Naive B cell (primary cell): ENCODE measurements at places on chromosomes 13 and 19.
A peak's percentile ranks its signal among the peaks of the same experiment; 100 is the strongest.

- no peak for DNase-seq
Observed at GRCh38 chr19:49953416-49953815, 7.6 kb downstream of the SIGLEC11 start.

- peak; percentile 19 for DNase-seq
Observed at GRCh38 chr13:46995874-46996273, 99.0 kb upstream of the HTR2A start.

- DNase-seq: no peak
Observed at GRCh38 chr19:338421-338820, 6.2 kb downstream of the MIER2 start.

DNA sequence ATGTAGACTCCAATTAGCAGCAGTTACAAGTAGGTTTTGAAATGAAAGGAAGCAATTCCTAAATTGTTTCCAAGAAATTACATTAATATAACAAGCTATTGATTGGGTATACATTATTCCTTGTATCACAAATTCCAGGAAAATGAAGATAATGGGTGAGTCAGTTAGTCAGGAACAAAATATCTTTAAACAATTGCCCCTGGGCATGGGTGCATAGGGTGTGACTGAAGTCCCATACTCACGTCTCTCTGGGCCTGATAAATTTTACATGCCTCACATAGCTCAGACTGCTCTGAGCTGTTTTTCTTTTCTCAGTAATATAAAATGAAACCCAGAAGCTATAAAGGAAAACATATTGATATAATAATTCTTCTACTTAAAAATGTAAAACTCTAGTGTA is 87.8 kb downstream of the FNDC3A start:
- no peak for DNase-seq

GRCh38 chr13:22198001-22198400 is 527.1 kb downstream of the FGF9 start:
- DNase-seq: no peak

DNA sequence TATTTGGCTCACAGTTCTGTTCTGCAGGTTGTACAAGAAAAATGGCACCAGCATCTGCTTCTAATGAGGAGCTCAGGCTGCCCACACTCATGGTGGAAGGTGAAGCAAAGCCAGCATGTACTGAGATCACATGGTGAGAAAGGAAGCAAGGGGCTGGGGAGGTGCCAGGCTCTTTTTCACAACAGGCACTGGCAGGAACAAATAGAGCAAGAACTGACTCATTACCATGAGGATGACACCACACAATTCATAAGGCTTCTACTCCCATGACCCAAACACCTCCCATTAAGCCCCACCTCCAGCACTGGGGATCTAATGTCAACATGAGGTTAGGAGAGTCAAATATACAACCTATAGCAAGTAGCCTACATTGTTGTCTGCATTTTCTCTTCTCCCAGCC is 522.6 kb downstream of the RFC3 start:
- DNase-seq: no peak

- no peak for DNase-seq
Observed at GRCh38 chr19:15666883-15667282, 6.0 kb upstream of the CYP4F12 start.

GRCh38 chr19:55255618-55256423 is 3.0 kb downstream of the PPP6R1 start:
- DNase-seq: peak; percentile 39

DNA sequence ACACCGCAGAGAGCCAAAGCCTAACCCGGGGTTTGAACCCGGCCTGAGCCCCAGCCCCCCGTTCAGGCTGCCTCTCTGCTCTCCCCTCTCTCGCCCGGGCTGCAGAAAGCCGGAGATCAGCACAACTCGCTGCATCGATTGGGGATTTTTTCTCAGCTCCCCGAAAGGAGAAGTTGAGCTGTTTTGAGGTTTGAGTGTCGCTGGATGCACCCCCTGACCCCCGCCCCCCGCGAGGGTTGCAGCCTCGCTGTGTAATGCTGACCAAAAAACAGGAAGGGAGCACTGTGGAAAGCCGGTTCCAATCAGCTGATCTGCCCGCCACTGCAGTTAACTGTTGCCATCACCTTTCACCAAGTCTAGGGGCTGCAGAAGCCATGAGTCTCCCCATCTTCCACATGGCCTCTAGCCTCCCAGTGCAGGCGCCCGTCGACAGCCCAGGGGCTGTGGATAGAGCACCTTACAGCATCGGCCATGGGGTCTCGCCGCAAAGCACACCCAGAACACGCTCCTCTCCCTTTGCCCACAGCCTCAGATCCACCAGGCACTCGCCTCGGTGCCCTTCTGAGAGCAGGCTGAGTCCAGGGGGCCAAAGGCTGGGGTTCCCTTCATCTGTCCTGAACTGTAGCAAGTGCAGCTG is 34.5 kb downstream of the MYO9B start:
- DNase-seq: peak; percentile 95

GRCh38 chr13:69980799-69981198 is 126.8 kb upstream of the ATXN8OS start:
- no peak for DNase-seq

- no peak for DNase-seq
Observed at GRCh38 chr13:24251525-24251924, 57.9 kb upstream of the C1QTNF9 start.

DNA sequence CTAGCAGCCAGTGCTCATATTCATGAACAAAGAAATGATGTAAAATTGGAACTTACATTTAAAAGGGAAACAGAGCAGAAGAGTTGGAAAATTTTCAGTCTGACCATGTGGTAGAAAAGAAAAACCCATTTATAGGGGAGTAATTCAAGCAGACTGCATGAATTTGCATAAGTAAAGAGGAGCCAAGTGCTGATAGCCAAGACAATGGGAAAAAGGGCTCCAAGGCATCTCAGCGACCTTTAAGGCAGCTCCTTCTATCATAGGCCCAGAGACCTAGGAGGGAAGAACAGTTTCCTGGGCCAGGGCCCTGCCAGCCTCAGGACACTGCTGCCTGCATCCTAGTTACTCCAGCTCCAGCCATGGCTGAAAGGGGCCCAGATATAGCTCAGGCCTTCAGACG is 7.5 kb downstream of the DNAJC3 start:
- DNase-seq: no peak

- DNase-seq: no peak
Observed at GRCh38 chr19:7410946-7411345, 62.2 kb downstream of the ARHGEF18 start.

- DNase-seq: no peak
Observed at GRCh38 chr13:67023130-67023876, 206.8 kb downstream of the PCDH9 start.

GRCh38 chr19:58350871-58351557 is 2.3 kb downstream of the A1BG start:
- DNase-seq: no peak

GRCh38 chr19:50908336-50908735 is 2.9 kb downstream of the KLK4 start:
- DNase-seq: no peak

- no peak for DNase-seq
Observed at GRCh38 chr19:55146078-55146704, 2.8 kb downstream of the TNNT1 start.

GRCh38 chr19:38792250-38793111 is 3.5 kb downstream of the LGALS7B start:
- peak; percentile 37 for DNase-seq

DNA sequence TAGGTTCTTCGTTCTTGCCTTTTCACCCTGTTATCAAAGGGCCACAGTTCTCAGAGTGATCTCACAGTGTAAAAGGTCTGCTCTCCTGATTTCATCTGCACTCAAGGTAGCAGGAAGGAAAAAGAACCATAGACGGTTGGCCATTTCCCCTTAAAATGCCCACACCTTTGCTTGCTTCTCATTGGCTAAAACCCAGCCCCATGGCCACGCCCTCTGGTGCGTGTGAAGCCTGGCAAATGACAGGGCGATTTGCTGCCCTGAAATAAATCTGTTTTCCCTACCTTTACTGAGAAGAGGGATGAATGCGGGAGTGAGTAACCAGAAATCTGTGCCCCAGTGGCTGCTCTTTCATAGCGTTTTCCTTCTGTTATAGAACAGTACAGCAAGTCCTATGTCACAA is 269.3 kb downstream of the POU4F1 start:
- DNase-seq: no peak

DNA sequence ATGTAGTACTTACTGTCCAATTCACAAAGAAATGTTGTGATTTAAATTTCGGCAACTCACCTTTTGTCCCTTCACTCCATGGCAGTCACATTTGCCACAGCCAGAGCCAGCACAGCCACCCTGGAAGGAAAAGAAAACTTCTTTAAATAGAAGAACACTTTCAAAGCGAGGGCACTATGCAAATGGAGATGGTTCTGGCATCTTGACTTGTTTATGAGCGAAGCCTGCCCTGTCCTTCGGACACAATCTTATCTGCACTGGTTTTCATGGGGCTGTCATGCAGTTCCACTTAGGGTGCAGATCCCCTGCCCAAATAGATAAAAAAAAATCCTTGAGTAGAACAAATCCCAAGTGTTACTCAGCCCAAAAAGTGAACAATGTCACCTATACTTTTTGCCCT is 64.3 kb downstream of the COL4A1 start:
- DNase-seq: no peak

- no peak for DNase-seq
Observed at GRCh38 chr13:62875118-62875640, 1459.5 kb upstream of the PCDH20 start.

GRCh38 chr13:113245849-113246796 is 36.7 kb downstream of the CUL4A start:
- DNase-seq: no peak

DNA sequence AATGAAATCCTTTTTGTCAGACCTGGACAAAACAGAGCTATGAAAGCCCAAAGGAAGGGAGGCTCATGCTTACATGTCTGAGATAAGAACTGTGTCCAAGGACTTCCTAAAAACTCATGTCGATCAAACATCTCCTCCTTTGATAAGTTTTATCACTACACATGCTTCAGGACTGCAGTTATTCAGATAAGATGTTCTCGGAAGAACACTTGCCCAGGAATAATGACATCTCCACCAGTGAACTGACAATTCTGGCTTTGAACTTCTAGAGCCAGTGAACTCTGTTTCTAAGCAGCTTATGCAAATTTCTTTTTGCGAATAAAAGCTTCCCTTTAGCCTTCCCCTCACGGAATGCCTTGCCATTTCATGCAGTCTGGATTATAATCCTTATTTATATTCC is 561.6 kb downstream of the TBC1D4 start:
- no peak for DNase-seq

DNA sequence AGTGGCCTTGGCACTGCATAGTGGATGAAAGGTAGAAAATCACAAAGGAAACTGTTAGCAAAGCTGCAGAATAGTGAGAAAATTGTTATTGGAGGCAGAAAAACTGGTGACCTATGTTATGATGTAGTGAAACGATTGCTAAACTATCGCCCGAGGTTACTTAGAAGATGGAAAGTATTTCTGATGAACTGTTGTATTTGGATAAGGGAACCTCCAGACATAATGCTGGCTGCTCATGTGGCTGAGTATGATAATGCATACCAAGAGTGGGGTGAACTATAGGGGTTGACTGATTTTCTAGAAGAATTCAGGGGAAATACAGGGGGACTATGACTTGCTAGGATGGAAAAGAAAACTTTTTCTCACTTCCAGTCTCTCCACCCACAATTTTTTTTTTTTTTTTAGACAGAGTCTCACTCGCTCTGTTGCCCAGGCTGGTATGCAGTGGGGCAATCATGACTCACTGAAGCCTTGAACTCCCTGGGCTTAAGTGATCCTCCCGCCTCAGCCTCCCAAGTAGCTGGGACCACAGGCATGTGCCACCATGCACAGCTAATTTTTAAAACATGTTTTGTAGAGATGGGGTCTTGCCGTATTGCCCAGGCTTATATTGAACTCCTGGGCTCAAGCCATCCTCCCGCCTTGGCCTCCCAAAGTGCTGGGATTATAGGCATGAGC is 4.4 kb upstream of the EID2 start:
- DNase-seq: no peak

- peak; percentile 69 for DNase-seq
Observed at GRCh38 chr19:54266133-54266532, 9.1 kb upstream of the LILRB5 start.

- peak; percentile 85 for DNase-seq
Observed at GRCh38 chr19:17135001-17135853, 59.6 kb downstream of the MYO9B start.

DNA sequence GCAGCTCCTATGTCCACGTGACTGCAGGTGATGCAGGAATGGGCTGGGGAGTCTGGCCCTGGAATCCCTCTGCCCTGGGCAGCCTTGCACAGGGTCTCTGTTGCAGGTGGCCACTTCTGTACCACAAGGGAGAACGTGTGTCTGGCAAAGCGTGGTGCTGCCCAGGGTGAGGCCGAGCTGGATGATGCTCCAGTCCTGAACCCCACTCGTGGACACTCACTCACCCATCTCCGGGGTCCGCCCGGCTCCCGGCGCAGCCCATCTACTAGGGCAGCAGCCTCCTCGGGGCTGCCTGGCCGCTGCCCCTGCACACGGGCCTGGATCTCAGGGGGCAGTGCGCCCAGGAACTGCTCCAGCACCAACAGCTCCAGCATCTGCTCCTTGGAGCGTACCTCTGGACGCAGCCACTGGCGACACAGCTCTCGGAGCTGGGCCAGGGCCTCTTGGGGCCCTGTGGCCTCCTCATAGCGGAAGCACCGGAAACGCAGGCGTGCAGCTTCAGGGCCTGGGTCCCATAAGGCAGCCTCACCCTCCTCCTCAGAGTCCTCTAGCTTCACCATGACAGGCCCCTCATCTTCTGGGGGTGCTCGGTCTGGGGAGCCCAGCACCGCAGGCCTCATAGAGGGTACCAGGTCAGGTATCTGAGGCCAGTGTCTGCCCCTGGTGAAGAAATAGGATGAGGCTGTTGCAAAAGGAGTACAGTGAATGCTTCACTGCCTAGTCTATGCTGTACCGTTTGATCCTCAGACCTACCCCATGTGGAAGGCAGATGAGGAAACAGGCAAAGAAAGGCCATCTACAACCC is 2.2 kb downstream of the MZF1 start:
- no peak for DNase-seq

GRCh38 chr13:109687559-109688448 is 98.6 kb downstream of the IRS2 start:
- no peak for DNase-seq

DNA sequence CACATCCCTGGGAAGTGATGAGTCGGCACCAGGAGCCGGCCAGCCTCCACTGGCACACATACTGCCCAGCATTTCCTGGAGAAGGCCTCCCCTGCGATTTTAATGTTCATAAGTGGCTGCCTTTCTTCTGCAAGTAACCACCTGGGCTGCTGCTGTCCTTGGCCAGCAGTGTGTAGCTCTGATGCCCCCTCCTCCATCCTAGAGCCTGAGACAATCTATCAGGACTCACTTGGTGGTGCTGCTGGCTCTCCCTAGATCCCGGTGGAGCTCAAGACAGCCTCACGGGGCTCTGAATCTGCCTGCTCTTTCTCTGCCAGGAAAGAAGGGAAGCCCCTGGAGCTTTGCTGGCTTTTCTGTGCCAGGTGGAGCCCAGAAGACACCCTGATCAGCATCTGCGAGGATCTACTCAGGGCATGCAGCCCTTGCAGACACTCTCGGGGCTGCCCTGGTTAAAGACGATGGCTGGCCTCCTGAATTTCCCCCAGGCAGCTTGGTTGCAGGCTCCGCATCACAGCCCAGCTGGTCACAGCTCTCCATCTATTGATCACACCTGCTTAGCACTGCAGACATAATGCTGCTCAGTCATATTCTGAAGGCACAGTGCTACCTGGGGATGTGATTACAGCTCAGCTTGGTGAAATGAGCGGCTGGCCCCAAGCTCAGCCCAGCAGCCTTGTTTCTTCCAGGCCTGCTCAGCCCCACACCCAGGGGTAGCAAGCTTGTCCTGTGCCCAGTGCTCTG is 122.3 kb downstream of the ZDHHC20 start:
- DNase-seq: no peak
